Keratinocyte (primary cell): ENCODE measurements at places on chromosomes 5 and 9.

GRCh38 chr5:176561259-176561658, 12.1 kb downstream of the CDHR2 start:
- H3K27ac ChIP-seq, result no peak overlapping the region
- DNase-seq, result no peak
- H3K4me1 ChIP-seq, result peaks cover 11% of the 10 kb centered on the region
- no peaks in the 10 kb centered on the region for H3K27me3 ChIP-seq
- no peaks in the 10 kb centered on the region for H3K36me3 ChIP-seq
- H3K4me3 ChIP-seq, result no peak overlapping the region

- H3K4me3 ChIP-seq, result no peak overlapping the region
- no peak overlapping the region for H3K27ac ChIP-seq
- H3K36me3 ChIP-seq, result no peaks in the 10 kb centered on the region
- no peaks in the 10 kb centered on the region for H3K27me3 ChIP-seq
These were observed 15.7 kb upstream of the TBC1D9B start for GRCh38 chr5:179923436-179923835.

- H3K27me3 ChIP-seq, result no peaks in the 10 kb centered on the region
- H3K27ac ChIP-seq, result no peak overlapping the region
These were observed 46.2 kb upstream of the PRRC1 start for GRCh38 chr5:127471211-127471610.

DNA sequence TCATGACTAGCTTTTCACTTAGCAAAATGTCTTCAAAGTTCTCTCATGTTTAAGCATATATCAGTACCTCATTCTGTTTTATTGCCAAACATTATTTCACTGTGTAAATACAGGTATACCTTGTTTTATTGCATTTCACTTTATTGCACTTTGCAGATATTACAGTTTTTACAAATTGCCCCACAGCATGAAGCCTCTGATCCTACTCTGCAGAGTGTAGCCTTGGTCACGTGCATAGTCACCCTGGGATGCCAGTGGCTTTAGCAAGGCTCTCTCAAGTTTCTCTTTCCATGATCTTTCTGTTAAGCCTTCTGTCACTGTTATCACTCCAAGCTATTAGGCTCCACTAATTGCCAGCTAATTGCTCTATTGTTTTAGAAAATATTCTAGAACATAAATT, 182.2 kb upstream of the GRIA1 start:
- H3K27me3 ChIP-seq, result no peaks in the 10 kb centered on the region
- H3K27ac ChIP-seq, result no peak overlapping the region
- no peak overlapping the region for H3K4me3 ChIP-seq

- H3K27me3 ChIP-seq, result no peaks in the 10 kb centered on the region
- peaks cover 16% of the 10 kb centered on the region for H3K4me1 ChIP-seq
- no peak overlapping the region for H3K27ac ChIP-seq
- peaks cover 3% of the 10 kb centered on the region for H3K36me3 ChIP-seq
- DNase-seq, result no peak
- no peak overlapping the region for H3K4me3 ChIP-seq
These were observed 17.4 kb downstream of the ANKS6 start for GRCh38 chr9:98778711-98779530.

- H3K36me3 ChIP-seq, result no peaks in the 10 kb centered on the region
- H3K4me3 ChIP-seq, result no peak overlapping the region
- no peak overlapping the region for H3K27ac ChIP-seq
These were observed 90.5 kb downstream of the PCSK1 start for GRCh38 chr5:96342581-96342980.

GRCh38 chr5:158995694-158996173, 104.0 kb downstream of the EBF1 start:
- no peaks in the 10 kb centered on the region for H3K4me1 ChIP-seq
- H3K4me3 ChIP-seq, result no peak overlapping the region
- no peak overlapping the region for H3K27ac ChIP-seq
